ENCODE measurements at places on chromosomes 4 and X.

- no peak for DNase-seq
Measured at GRCh38 chrX:87063642-87064041, 454.0 kb upstream of the KLHL4 start.

- no peak for DNase-seq
Measured at GRCh38 chr4:25881193-25881592, 18.4 kb upstream of the SEL1L3 start.

DNA sequence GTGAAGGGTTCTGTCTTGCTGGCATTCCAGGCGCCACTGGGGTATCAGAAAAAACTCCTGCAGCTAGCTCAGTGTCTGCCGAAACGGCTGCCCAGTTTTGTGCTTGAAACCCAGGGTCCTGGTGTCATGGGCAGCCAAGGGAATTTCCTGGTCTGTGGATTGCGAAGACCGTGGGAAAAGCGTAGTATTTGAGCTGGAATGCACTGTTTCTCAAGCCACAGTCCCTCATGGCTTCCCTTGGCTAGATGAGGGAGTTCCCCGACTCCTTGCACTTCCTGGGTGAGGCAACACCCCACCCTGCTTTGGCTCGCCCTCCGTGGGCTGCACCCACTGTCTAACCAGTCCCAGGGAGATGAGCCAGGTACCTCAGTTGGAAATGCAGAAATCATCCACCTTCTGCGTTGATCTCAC, 40.1 kb downstream of the NOP14 start:
- no peak for DNase-seq

DNA sequence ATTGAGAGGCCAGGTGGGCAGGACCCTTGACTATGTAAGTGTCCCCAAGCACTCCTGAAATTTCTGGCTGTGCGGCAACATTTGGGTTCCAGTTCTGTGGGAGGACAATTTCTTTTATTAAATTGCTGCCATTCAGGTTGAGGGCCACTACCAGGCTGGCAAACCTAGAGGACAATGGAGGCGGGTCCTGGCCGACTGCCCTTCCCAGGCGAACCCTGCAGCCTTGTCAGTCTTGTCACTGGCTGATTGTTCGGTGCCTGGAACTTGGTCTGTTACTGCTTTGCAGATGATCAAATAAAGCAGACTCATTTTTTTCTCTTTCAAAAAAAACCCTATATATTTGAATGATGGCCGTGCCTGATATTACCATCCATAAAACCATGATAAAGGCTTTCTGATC, 6.6 kb upstream of the TMEM128 start:
- DNase-seq = no peak

DNA sequence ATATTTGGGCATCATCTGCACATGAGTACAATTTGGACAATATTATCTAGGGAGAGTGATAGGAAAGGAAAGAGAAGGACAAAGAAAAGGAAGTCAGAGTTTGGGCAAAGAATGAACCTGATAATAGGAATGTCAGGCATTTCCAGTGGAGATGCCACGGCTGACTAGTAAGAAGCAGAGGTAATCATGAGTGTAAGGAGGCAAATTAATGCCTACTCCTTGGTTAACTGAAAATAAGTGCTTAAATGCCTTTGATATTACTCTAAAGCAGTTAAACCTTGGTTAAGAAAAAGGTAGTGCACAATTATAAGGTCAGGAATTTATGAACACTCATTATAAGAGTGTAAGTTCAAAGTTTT, 99.2 kb upstream of the DDIT4L start:
- DNase-seq = no peak

DNA sequence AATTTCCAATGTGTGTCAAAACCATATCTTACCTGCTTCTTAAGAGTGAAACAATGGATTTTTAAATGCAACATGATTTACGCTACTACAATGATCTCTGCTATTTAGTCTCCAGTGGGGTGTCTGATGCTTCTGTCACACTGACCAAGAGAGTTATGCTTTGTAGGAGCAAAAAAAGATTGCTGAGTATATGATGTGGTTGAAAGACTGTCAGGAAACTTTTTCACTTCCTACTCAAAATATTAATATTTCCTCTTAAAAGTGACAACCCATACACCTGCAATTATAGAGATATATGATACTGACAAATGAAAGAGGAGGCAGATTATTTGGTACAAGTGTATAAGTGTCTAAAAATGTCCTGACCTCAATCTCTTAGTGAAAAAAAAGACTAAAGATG, 105.2 kb upstream of the BMP3 start:
- no peak for DNase-seq

GRCh38 chr4:39124885-39125599, 57.3 kb upstream of the WDR19 start:
- DNase-seq = no peak

GRCh38 chr4:132101526-132101925, 1047.6 kb upstream of the PCDH10 start:
- DNase-seq = no peak

GRCh38 chr4:7775396-7775795, 164.3 kb downstream of the AFAP1 start:
- no peak for DNase-seq

- DNase-seq = no peak
Measured at GRCh38 chr4:26178854-26179253, 142.0 kb upstream of the RBPJ start.

DNA sequence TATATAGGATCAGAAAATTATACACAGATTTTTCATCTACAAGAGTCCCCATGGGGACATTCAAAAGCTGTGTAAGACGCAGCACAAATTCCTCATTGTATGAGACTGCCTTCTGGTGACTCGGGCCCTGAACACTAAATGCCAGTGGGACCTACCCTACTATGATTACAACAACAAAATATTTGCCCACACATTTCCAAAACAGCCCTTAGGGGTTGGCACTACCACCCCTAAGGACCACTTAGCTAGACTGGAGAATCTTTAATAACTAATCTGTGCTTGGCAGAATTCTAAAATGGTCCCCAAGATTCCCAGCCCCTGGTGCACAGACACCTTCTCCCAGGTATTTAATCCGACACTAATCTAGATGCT, 29.1 kb downstream of the UCHL1 start:
- no peak for DNase-seq

- DNase-seq = no peak
Measured at GRCh38 chr4:82797405-82798111, 1.0 kb downstream of the SCD5 start.

- no peak for DNase-seq
Measured at GRCh38 chr4:119271361-119272085, 50.4 kb downstream of the FABP2 start.

DNA sequence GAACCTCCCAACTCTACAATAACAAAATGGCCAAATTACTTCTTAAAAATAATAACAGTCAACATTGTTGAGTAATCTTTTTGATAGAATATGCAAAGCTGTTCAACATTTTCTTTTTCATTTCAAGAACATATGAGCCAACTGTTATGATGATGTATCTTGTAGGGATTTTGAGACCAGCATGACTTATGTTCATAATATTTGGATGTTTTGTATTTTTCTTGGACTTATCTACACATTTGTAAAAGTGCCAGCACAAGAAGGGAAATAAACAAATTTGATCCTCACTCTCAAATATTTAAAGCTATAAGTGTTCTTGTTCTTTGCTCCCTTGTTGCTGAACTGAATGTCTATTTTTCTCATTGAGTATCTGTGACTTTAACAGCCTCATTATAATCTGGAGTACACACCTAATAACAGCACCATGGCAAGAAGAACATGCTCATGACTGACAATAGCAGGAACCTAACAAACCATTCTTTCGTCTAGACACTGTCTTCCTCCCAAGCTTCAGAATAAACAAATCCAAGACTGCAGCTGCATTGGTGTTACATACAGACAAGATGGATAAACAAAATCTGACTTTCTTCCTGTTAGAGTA, 1049.7 kb downstream of the FAT4 start:
- DNase-seq = no peak

DNA sequence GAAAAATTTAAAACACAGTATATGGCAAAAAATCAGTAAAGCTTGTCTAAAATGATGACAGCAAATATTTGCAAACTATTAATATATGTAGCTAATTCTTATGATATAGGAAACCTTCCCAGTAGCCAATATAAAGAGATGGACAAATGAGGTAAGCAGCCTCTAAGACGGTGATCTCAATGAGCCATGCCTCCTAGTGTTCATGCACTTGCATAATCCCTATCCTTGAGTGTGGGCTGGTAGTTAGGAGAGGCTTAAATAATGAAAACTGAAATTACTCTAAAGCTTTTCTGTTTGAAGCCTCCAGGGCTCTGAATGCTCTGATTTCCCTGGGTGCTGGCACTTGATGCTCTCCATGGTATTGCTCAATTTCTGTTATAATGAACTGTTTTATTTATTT, 24.6 kb upstream of the ARMCX4 start:
- no peak for DNase-seq

GRCh38 chr4:110005461-110006056, 92.9 kb downstream of the EGF start:
- DNase-seq = no peak

GRCh38 chr4:172666711-172667368, 501.8 kb upstream of the GALNT7 start:
- DNase-seq = no peak

GRCh38 chr4:17595471-17596005, 18.5 kb downstream of the LAP3 start:
- no peak for DNase-seq

DNA sequence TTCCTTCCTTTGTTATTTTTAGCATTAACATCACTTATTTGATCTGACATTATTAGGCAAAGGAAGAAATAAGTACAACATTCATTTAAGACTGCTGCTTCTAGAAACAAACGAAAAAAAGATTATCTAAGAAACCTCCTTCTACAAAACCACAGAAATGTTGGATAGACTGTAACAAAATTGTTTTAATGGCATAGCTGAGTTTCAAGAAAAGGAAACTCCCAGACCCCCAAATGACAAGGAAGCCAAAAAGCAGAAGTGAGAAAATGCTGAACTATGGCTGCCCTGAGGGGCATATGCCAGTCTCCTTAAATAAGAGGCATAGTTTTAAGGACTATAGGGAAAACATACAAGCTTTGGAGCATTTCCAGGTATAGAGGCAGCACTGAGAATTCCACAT, 1431.6 kb upstream of the TENM3 start:
- no peak for DNase-seq

GRCh38 chr4:109691411-109691920, 11.8 kb downstream of the CASP6 start:
- DNase-seq = no peak

DNA sequence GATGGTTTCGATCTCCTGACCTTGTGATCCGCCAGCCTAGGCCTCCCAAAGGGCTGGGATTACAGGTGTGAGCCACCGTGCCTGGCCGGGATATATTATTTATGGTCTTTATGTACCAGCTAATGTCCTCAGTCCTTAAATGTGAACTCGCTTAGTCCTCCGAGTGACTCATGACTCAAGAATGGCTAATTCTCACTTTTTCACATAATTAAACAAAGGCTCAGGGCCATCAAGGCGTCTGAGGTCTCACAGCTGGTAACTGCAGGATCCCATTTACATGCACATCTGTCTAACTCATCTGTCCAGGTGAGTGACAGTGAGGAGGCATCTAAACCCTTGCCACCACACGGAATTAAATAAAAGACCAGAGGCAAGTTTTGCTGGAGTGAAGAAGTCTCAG, 73.5 kb downstream of the HS3ST1 start:
- DNase-seq = no peak

GRCh38 chr4:75633846-75634245, 3.5 kb upstream of the CDKL2 start:
- no peak for DNase-seq

DNA sequence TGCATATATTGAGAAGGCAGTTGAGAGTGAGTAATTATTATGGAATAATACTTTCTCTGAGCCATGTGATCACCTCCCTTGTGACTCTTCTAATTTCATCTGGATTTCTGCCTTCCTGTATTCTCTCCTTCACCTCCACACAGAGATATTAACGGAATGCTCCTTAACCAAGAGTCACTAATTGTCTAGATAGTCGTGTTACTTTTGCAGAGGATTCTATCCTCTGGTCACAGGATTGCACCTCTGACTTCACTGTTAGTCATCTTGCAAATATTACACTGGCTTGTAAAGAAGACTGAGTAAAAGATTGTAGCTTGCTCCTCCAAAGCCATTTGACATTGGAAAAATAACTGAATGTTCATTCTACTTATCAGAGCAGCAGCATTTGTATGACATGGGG, 160.9 kb downstream of the SH2D1A start:
- no peak for DNase-seq

GRCh38 chrX:12700745-12701144, 90.5 kb upstream of the PRPS2 start:
- DNase-seq = no peak

- DNase-seq = no peak
Measured at GRCh38 chr4:142407596-142407995, 438.5 kb downstream of the INPP4B start.

All from stimulated activated CD4-positive, alpha-beta T cell treated with anti-CD3 and anti-CD28 coated beads, Interleukin-15, amount 100 ng/mL, for 1 hour (primary cell).